ENCODE measurements at places on chromosomes 6 and 20.

DNA sequence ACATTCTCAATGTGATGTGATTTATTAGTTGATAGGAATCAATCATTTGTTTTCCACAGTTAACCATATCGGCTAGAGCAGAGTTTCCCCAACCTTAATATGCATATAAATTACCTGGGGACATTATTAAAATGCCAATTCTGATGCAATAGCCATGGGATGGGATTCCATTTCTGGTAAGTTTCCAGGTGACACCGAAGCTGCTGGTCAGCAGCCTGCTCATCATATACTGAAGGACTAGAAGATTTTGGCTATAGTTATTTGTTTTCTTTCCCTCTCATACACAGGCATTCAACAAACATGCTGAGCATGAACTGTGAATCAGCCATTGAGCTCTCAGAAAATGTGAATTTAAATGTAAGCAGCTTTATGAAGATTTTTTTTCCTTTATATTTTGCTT is 35.8 kb downstream of the FBXO5 start:
- DNase-seq: no peak

- no peak for DNase-seq
These were observed 140.3 kb downstream of the CEP57L1 start for GRCh38 chr6:109235481-109236038.

GRCh38 chr20:47479506-47479905 is 22.2 kb upstream of the NCOA3 start:
- no peak for DNase-seq

GRCh38 chr6:14549304-14549770 is 431.8 kb downstream of the CD83 start:
- no peak for DNase-seq

GRCh38 chr6:166318649-166319600 is 10.7 kb upstream of the PRR18 start:
- no peak for DNase-seq

DNA sequence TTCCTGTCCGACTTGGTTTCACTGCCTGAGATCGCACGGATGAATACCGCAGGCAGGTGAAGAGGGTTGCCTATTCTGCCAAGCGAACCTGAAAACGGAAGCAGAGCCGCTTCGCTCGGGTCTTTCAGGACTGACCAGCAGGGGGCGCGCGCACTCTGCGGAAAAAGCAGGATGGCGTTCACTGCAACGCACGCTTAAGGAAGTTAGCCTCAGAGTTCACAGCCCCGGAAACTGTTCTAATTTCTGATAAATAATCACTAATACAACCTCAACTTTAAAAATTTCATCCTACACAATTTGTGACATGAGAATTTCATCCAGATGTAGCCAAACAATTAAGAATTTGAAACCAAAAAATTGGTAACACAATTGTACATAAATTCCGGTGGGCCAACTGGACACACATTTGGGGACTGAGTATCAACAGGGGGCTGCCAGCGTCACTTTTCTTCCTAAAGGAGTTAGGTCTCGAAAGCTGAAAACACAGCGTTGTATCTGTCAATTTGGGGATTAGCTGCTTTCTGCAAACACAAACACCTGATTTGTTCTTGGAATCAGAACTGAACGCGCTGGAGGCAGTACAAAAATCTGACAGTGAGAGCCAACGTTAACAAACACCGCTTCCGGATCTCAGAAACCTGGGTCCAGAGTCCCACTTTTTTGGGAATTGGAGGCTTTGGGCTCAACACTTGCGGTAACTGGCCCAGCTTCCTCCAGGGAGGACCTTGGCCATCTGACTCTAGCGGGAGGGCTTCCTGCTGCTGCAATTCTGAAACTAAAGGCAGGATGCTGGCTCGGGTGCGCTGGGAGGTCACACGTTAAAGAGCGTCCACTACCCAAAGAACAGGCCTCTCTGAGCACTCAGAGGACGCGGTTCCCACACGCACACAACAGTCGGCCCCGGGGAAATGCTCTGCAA is 8.8 kb downstream of the PXDC1 start:
- DNase-seq: peak; percentile 54

GRCh38 chr20:14878676-14879019 is 541.2 kb upstream of the FLRT3 start:
- no peak for DNase-seq

DNA sequence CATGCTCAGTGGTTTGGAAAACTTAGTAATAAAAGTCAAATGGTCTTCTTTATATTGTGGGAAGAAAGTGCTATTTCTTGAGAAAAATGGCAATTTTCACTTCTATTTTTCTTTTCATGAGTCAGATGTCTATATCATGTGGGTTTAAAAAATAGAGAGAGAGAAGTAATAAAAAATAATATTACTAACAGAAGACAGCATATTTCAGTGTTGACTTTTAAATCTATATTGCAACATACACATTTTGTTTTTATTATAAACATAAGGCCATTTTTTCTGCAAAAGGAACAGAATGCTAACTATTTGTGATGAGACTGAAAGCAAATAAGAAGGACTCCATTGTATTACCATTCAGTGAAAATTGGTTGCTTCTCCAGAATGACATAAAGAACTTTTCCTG is 135.1 kb upstream of the CNR1 start:
- no peak for DNase-seq

DNA sequence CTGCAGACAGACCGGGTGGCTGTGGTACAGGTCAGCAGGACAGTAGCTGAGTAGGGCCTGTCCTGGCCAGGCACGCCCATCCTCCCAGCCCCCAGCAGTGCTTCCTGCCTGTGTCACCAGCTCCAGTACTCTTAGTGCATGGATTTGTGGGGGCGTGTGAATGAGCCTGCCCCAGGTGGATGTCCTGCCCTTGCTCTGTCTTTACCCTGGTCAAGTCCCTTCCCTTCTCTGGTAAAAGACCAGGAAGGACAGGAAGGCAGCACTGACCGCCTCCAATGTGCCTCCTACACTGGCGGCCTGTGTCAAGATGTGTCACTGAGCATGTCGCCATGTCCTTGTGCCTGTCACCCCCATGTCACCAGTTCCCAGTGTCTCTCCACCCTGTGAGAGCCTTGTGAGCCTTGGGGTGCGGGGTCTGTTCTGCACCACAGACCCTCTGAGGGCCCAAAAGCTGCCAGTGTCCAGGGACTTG is 11.9 kb downstream of the TEAD3 start:
- no peak for DNase-seq

DNA sequence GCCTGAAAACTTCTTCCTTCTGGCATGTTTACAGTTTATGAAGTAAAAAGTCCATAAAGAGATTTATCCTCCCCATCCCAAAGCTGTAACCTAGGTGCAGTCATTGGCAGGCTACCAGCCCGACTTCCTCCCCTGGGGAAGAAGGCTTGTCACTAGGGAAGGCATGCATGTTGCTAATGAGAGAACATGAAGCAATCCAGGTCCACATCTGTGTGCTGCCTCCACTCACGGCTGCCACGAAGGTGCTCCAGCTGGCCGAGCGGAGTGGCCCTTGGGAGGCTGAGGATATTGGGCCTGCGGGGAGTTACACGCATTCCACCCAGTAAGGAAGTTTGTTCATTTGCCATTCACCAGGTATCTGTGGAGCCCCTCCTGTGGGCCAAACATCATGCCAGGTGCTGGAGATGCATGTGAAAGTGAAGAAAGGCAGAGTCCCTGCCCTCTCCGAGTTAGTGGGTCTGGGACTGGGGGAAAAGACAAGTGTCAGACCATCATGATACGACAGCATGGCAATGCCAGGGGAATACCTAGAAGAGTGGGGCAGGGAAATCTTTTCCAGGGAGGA is 257.0 kb downstream of the NRN1 start:
- DNase-seq: no peak

GRCh38 chr20:19122395-19122794 is 90.0 kb upstream of the SLC24A3 start:
- no peak for DNase-seq

DNA sequence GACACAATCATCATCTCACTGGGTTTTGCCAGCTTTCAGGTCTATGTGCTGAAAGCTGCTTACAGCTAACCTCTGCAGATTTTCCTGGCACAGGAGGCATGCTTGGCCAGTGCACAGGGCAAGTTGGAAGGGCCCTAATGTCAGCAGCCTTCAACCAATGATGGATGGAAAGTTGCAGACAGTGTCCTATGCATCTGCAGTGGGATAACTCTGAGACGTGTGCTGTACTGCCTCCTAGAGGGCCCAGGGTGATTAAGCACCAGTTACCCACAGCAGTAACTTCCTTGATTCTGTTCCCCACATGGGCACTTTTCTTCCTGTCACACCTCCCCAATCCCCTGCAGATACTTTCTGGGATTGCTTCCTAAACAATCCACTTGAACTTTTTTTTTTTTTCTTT is 38.6 kb downstream of the OVOL2 start:
- DNase-seq: no peak

GRCh38 chr6:73667798-73668197 is 14.0 kb upstream of the SLC17A5 start:
- DNase-seq: no peak

DNA sequence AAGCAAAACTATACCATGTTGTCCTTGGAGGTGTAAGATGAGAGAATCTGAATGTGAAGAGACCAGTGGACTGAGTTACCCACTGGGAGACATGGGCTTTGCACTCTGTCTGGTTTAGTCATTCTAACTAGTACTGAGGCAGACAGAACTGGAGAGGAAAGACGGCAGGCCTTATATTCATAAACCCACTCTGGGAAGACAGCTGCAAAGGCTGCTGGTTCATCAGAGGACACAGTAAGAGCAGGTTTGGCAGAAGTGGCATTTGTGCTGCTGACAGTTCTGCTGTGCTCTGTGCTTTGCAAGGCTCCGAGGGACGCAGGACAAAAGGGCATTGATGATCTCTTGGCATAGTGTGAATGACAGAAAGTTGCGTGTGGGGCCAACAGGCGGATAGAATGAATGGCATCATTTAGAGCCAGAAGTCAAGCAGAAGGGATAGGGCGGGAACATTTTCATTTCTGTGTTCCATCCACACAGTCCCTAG is 142.3 kb upstream of the TENT5A start:
- no peak for DNase-seq

DNA sequence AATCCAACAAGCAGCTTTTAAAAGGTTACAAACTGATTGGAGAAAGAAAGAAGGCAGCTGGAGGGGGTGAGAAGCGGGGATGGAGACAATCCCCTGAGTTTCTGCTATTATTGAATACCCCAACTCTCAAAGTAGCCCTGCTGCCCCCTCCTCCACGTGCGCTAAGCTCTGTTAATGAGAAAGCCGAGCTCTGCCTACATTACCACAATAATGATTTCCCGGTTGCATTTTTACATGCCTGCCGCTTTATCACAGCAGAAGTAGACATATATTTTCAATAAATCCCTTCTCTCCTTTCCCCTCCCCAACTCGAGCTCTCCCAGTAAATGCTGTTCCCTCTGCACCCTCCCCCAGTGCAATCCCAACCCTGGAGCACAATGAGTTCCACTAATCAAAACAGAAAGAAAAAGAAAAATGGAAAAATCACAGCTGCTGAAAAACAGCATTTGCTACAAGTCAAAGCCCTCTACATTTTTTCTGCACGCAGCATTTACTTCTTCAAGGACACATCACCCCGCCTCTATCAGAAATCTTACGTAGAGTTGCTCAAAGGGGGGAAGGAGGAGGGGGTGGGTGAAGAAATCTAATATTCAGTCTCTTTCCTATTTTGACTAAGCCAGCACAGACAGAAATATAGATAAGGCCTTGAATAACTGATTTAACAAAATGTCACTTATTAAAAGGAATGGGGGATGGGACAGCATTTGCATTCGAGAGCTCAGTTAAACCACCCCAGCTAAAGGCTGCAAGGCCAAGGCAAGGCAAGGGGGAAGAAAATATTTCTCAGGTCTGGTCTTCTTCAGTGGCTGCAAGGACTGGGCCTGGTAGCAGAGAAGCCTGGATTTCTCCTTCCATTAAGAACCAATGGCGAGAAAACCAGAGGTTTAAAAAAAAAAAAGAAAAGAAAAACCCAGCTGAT is 10.7 kb downstream of the TRERF1 start:
- no peak for DNase-seq

DNA sequence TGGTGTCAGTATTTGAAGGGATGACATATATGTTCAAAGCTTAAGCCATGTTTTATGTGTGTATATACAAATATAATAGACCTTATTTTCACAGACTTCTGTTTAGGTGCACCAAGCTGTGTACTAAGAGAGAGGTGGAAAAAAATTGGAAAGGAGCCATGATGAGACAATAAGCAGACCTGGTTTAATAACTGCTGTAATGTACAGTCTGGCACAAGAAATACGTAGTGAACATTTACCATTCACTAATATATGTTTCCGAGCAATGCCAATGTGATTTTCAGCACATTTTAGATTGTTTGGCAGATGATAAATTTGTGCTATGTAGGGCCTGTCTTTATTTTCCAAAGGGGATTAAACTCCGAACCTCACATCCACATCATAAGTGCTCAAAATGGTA is 116.3 kb downstream of the KHDC1L start:
- DNase-seq: no peak

DNA sequence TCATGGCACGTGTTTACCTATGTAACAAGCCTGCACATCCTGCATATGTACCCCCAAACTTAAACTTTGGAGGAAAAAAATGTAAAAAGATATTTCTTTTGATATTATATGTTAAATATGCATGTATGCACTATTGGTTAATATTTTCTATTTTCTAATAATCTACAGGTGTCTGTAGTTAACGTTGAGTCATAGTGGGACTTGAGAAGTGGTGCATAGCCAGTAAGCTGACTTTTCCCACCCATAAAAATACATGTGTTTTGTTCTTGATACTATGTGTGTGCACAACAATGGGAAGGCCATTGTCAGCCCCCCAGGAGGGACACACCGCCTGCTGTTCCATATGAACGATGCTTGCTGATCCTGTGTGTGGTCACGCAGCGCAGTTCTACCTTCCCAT is 49.1 kb downstream of the FAM120B start:
- no peak for DNase-seq

GRCh38 chr6:89217299-89217910 is at the start of gene GABRR1:
TSS of gene GABRR1 (minus strand) at chr6:89217358. CDS start at chr6:89217322, 36 bp downstream.
- DNase-seq: no peak

DNA sequence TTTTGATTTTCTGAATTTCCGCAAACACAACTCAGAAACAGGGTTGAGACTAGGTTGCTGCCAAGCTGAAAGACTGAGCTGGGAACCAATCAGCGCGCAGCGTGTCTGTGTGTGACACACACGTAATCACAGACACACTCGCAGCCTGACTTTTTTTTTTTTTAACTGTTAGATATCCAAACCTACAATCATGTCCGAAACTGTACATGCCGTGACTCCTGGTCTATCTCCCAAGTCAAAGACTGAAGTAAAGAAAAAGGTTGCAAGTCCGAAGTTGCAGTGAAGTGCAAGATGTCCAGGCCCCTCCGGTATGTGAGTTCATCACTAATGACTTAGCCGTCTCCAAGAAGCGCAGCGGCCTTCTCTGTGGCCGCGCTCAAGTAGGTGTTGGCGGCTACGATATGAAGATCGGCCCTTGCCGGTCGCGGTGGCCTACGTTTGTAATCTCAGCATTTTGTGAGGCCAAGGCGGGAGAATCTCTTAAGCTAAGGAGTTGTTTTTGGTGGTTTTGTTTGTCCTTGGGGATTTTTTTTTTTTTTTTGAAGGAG is 108.2 kb downstream of the HFE start:
- no peak for DNase-seq

DNA sequence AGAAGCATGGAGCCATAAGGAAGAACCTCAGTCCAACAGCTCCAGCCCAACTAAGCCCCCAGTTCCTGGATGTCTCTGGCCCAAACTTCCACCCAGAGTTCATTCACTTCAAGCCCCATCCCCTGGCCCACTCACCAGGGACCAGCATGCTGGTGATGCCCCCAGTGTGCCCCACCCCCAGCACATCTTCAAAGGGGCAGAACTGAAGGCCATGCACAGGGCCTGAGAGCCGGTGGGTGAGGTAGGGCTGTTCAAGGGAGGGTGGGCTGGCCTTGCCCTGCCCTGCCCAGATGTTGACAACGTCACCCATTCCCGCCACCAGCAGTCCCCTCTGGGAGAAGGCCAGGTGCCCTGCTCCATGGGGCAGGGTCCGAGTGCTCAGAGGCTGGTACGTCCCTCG is 3.6 kb downstream of the B3GALT4 start:
- no peak for DNase-seq

Measured in stimulated activated CD8-positive, alpha-beta memory T cell treated with anti-CD3 and anti-CD28 coated beads, Interleukin-7, amount 100 ng/mL, for 48 hours (primary cell).